NCI-H524 (cell line): ENCODE measurements at places on chromosomes 4 and X.

GRCh38 chr4:186204103-186204559, 12.8 kb downstream of the CYP4V2 start:
- no peak for DNase-seq

DNA sequence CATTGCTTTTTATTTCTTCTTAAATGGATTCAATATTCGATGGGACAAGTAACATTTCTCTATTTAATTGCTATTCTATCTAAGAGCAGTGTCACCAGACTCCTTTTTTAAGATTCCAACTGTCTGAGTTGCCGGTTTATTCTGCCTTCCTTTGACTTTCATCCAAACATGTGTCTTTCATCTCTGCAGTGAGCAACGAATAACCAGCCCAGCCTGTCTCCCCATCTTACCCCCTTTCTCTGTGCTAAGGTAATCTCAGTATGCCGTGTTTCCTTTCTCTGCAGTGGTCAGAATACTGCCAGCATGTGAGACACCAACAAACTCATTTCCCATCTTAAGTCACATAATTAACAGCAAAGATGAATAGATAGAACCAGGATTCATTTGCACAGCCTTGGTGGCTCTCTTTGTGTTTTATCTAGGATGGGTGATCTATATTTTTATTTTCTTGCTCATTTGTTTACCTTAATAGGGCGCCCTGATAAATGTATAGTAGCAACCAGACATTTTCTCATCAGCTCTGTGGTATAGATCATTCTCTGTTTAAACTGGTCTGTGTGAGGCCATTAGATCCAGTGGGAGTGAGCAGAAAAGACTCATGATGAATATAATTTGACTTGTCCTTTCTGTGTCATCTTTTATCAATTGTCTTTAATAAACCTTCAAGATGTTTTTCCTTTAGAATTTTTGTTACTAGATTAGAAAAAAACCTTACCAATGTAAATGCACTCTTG, 394.8 kb upstream of the IGFBP7 start:
- DNase-seq, result no peak

GRCh38 chrX:13126775-13127174, 82.4 kb upstream of the FAM9C start:
- no peak for DNase-seq

DNA sequence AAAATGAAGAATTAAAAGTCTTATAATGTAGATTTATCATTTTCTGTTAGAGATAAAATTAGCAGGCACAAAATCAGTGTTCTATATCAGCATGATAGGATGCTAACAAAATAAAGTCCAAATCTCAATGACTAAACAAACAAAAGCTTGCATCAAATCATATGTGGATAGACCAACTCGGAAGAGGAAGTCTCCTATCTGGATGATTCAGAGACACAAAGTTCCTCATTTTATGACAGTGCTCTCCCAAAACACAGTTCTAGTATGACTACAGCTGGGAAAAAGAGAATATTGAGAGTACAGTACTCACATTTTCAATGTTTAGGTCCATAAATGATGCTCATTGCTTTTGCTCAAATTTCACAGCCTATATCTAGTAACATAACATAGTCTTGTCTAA, 376.1 kb upstream of the CTSO start:
- no peak for DNase-seq

- no peak for DNase-seq
These were observed 213.2 kb upstream of the UGT8 start for GRCh38 chr4:114385195-114385985.

DNA sequence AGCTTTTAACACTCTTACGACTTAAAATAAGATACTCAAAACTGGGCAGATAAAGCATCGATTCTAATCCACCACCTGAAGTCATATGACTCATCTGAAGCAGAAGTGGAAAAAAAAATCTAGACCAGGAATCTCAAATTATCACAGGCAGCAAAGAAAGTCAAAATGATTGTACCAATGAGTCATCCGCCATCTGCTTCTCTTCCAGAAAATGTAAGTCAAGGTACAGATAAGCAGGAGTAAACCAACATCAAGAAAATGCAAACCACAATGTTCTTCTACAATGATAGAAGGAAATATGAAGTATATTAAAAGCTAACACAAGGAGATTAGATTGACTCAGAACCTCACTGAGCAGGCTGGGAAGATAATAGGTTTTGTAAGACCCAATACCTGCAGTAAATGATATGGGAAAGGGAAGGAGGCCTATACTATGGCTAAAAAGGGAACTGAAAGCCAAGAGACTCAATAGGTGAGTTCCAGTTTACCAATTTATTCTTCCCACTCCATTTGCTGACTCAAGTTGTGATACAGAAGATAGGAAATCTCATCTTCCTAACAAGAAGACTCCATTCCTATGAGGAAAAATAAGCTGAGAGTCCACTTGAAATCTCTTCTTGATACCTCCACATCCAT, 88.4 kb upstream of the TET2 start:
- no peak for DNase-seq

DNA sequence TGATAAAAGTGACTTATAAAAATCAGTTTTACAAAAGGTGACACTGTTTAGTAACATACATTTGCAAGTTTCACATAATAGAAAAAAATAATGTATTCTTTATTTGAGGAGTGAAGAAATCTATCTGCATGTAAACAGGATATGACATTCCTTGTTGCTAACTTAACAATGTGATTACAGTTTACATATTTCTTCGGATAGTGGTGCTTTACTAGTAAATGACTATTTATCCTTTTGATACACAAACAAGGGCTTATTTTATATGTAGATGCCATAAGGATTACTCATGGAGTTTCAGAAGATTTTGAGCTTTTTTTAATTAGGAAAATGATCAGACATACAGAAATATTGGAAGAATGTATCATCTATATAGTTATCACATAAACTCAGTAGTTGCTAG, 126.5 kb downstream of the SLIT2 start:
- DNase-seq, result no peak

- DNase-seq, result no peak
These were observed 1.5 kb downstream of the LRPAP1 start for GRCh38 chr4:3530663-3531254.

DNA sequence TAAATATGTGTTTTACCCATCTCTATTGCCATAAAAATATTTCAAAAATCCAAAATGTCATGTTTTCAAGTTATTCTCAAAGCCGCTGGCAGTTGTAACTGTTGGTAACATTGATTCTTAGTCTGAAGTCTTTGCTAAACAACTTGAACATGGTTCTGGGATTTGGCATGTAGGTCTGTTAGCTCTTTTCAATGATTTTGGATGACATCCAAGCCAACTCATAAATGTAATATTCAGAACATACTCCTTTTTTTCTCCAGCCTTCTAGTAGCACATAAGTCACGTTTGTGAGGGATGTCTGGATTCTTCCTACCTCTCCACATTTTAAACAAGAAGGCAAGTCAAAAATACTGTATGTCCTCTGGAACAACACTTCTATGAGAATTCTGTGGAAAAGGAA, 305.3 kb downstream of the PRR32 start:
- DNase-seq, result no peak

- DNase-seq, result no peak
These were observed 47.4 kb downstream of the RASGEF1B start for GRCh38 chr4:81424336-81424735.

DNA sequence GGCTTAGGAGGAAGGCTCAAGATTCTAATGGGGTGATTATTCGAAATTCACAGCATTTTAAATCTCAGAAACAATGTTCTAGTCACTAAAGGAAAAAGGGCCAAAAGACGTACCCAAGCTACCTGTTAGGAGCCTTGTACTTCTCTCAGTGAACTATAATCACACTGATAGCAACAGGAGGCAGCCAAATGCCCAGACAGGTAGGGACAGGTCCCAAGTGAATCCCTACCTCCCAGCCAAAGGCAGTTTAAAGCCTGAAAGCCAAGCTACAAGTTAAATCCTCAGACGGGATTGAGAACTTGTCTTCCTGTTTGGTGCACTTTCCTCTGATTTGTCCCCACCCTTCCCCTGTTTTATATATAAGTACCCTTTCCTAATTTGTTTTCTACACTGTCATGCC, 24.3 kb upstream of the HHIP start:
- DNase-seq, result no peak

DNA sequence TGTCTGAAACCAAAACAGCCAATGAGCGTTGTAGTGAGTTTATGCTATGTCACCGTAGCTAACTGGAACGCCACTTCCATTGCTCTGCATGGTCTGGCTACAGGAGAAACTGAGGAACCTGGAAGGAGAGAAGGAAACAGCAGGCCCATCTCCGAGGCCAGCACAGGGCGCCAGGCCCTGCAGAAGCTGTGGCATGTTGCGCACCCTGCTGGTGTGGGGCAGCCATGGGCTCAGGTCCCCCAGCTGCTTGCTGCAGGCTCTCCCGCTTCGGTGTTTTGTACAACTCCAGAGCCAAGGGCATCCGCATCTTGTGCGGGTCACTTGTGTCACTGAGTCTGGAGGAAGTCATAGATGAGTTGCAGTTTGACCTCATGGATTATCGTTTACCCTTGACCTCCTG, 89.2 kb downstream of the AFAP1 start:
- DNase-seq, result no peak

- no peak for DNase-seq
These were observed 641.0 kb upstream of the FRG1 start for GRCh38 chr4:189299706-189300105.

GRCh38 chr4:182068920-182069319, 174.3 kb upstream of the TENM3 start:
- no peak for DNase-seq

- no peak for DNase-seq
These were observed 5.2 kb downstream of the PNMA5 start for GRCh38 chrX:152988536-152989291.

DNA sequence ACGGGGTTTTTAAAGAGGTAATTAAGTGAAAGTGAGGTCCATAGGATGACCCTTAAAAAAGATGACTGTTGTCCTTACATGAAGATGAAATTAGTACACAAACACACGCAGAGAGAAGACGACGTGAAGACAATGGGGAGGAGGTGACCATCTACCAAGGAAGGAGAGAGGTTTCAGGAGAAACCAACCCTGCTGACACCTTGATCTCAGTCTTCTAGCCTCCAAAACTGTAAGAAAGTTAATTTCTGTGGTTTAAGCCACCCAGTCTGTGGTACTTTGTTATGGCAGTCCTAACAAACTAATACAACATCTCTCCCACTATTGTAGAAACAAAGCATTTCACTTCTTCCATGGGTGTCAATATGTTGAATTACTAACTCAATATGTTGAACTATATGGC, 139.6 kb upstream of the ATOH1 start:
- DNase-seq, result no peak

- DNase-seq, result no peak
These were observed 94.9 kb downstream of the ENPP6 start for GRCh38 chr4:184122631-184123408.

GRCh38 chr4:158202481-158202880, 7.8 kb upstream of the TMEM144 start:
- no peak for DNase-seq

GRCh38 chr4:149988087-149988410, 90.2 kb upstream of the DCLK2 start:
- no peak for DNase-seq

GRCh38 chr4:39613093-39613656, 25.5 kb downstream of the SMIM14 start:
- no peak for DNase-seq

- DNase-seq, result no peak
These were observed 539.1 kb upstream of the MAGEB18 start for GRCh38 chrX:25599061-25599460.

- DNase-seq, result no peak
These were observed 162.1 kb downstream of the TSPAN5 start for GRCh38 chr4:98496152-98496845.

- no peak for DNase-seq
These were observed 20.2 kb upstream of the TMEM184C start for GRCh38 chr4:147596981-147597380.

- no peak for DNase-seq
These were observed 552 bp downstream of the IKBKG start for GRCh38 chrX:154548028-154548316.

DNA sequence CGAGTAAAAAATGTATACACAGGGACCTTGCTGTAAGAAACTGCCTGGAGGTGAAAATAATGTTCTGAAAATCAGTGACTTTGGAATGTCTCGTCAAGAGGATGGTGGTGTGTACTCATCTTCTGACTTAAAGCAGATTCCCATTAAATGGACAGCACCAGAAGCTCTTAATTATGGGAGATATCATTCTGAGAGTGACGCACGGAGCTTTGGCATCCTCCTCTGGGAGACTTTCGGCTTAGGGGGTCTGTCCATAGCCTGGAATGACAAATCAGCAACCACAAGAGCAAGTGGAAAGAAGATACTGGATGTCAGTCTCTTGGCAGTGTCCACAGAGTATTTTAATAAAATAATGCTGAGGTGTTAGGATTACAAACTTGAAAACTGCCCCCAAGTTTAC, 129.4 kb downstream of the THOC2 start:
- DNase-seq, result no peak

GRCh38 chr4:42452823-42453222, 55.5 kb downstream of the SHISA3 start:
- DNase-seq, result no peak

DNA sequence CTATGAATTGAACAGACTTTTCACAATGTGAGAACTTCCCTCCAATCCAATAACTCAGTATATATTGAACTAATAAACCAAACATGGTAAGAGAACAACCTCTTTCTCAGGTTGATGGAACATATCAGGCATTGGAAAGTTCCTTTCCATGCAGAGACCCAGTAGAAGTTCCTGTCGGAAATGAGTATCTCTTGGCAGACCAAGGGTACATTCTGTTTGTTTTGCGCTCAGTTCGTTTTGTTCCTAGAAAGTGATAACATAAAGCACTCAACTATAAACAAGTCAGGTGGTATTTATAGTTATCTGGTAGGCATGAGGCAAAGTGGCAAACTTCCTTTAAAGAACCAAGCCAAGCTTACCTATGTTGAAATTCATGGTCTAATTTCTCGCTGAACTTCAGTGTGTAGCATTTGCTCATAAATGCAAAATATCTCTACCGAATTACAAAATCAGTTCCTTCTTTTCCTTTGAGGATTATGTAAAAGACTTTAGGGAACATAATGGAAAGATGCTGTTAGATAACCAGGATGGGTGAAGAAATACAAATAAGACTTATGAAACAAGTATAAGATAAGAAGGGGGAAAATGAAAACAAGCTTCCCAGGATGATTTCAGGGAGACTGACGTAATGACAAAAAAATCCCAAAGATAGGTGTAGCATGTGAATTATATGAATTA, 120.3 kb downstream of the ARHGAP24 start:
- no peak for DNase-seq

- DNase-seq, result no peak
These were observed 92.2 kb upstream of the GPR34 start for GRCh38 chrX:41596596-41596995.

- DNase-seq, result no peak
These were observed 368.6 kb downstream of the HNRNPD start for GRCh38 chr4:82005158-82005557.
